Right cardiac atrium (tissue), 5 donors: ENCODE measurements at places on chromosomes 3 and 15.

- peak; percentile 29 for DNase-seq
These were observed 2.9 kb downstream of the VILL start for GRCh38 chr3:37993460-37993819.

- DNase-seq, result no peak
These were observed 1048.1 kb downstream of the SI start for GRCh38 chr3:164030194-164030593.

- DNase-seq, result peak; percentile 67
These were observed 181.7 kb upstream of the NSMCE3 start for GRCh38 chr15:29451201-29451781.

GRCh38 chr3:51698209-51698608, 8.7 kb upstream of the GRM2 start:
- no peak for DNase-seq

GRCh38 chr3:100825574-100825973, 116.3 kb downstream of the TFG start:
- no peak for DNase-seq

GRCh38 chr3:97954228-97954827, 17.9 kb downstream of the RIOX2 start:
- DNase-seq, result no peak

DNA sequence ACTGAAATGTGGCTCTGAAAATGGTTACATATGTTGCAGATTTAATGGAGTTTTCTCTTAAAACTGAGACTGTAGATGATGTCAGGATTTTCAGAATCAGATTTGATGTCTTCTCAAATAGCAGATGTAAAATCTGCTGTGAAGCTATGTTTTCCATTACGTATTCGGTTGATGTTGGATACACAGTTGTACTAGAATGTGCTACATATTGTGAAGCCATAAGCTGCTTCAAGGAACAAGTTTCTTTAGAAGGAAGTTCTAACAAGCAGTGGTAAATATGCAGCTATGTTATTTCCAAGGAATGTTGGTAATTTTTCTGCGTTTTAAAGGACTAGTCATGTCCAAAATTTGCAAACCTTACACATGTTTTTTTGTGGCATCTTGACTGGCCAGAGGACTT, 197.7 kb downstream of the RBMS3 start:
- no peak for DNase-seq

GRCh38 chr3:47006145-47006651, 26.7 kb downstream of the NBEAL2 start:
- no peak for DNase-seq

DNA sequence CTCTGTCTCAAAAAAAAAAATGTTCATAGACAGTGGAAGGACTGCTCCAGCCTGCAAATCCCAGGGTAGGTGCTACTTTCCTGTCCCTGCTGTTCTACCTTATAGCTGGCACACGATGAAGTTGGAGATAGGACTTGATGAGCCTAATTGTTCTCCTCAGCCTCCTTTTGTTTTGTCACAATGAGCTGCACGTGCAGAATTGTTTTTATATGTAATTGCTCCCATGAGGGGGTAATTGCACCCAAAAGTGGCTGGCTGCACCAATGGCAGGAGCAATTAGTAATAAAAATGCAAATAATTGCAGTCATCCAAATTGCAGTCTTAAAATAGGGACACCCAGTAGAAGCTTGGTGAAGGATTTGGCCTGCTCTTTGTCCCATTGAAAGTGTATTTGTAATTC, 63.0 kb upstream of the PFN2 start:
- DNase-seq, result no peak

GRCh38 chr15:35281515-35281914, 196.4 kb upstream of the NANOGP8 start:
- no peak for DNase-seq

- no peak for DNase-seq
These were observed 63.5 kb upstream of the SLITRK3 start for GRCh38 chr3:165259541-165260193.

GRCh38 chr3:36305929-36306520, 74.3 kb upstream of the STAC start:
- DNase-seq, result no peak

DNA sequence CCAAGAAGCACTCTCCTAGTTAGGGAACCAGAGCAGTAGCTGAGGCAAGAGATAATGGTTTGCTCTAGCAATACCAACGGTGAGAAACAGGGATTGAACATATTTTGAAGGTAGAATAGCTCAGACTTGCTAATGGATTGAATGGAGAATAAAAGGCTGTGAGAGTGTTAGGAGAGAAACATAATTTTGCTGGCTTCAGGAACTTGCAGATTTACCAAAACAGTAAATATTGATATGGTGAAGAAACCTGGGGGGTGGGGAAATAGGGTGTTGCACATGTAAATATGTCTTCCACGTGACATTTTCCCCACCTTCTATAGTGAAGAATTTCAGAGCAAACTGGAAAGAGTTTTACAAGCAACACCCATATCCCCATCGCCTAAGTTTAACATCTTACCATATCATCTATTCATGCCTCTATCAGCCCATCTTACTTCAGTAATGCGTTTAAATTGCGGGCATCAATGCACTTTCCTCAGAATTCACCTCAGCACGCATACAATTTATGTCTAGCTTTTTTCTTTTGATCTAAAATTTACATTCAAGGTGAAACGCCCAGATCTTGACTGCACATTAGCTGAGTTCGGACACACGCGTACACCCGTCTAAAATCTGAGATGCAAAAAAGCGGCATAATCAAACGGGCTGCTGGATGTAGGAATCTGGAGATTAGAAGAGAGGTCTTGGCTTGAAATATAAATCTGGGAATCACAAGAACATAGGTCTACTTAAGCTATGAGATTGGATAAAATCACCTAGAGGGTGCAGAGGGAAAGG, 891 bp upstream of the NR1D2 start:
- DNase-seq, result no peak

GRCh38 chr3:196983186-196983585, 14.6 kb upstream of the PIGZ start:
- no peak for DNase-seq

- DNase-seq, result no peak
These were observed 46.1 kb downstream of the METTL6 start for GRCh38 chr3:15380980-15381890.

- no peak for DNase-seq
These were observed 348.1 kb downstream of the ARPP21 start for GRCh38 chr3:35987386-35987785.

DNA sequence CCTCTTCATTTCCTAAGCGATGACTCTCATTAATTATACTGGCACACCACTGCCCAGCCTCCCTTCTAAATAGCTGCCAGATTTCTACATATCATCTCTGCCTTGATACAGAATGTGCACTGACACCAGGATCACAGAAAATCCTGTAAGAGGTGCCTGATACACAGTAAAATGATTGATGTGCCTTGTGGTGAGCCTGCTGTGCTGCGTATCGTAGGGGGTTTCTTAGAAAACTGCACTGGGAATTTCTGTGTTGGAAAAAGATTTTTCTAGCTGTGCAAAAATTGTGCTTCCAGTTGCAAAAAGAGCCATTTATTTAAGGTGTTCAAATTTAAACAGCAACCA, 3.0 kb upstream of the PLCH1 start:
- DNase-seq, result no peak

DNA sequence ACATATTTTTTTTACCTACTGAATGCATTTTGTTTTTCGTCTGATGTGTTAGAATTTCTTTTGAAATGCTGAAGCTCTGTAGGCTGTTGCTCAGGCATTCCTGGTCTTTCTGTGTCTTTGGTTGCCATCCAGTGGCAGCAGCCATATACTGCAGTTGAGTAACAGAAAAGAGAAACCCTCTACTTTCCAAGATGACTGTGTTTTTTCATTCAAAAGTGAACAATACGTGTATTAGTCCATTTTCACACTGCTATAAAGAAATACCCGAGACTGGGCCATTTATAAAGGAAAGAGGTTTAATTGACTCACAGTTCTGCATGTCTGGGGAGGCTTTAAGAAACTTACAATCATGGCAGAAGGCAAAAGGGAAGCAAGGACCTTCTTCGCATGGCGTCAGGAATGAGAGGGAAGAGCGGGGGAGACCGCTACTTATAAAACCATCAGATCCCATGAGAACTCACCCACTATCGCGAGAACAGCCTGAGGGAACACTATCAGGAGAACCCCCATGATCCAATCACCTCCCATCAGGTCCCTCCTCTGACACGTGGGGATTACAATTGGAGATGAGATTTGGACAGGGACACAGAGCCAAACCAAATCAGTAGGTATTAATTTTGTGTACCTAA, 4.7 kb upstream of the GOLGA8B start:
- DNase-seq, result peak; percentile 56

DNA sequence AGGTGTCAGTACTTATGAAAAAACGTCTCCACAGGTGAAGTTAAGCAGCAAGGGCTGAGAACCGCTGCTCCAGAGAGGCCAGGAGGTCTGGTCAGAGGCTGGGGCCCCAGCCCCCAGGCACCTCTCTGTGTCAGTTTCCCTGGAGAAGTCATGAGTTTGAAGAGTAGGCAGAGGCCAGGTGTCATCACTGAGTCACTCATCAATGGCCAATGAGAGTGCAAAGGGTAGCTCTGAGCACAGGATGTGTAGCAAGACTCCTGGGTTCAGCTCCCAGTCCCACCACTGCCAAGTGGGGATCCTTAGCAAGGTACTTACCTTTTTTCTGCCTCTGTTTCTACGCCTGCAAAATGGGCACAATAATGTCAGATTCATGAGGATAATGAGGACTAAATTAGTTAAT, 47.9 kb downstream of the CORO2B start:
- no peak for DNase-seq

DNA sequence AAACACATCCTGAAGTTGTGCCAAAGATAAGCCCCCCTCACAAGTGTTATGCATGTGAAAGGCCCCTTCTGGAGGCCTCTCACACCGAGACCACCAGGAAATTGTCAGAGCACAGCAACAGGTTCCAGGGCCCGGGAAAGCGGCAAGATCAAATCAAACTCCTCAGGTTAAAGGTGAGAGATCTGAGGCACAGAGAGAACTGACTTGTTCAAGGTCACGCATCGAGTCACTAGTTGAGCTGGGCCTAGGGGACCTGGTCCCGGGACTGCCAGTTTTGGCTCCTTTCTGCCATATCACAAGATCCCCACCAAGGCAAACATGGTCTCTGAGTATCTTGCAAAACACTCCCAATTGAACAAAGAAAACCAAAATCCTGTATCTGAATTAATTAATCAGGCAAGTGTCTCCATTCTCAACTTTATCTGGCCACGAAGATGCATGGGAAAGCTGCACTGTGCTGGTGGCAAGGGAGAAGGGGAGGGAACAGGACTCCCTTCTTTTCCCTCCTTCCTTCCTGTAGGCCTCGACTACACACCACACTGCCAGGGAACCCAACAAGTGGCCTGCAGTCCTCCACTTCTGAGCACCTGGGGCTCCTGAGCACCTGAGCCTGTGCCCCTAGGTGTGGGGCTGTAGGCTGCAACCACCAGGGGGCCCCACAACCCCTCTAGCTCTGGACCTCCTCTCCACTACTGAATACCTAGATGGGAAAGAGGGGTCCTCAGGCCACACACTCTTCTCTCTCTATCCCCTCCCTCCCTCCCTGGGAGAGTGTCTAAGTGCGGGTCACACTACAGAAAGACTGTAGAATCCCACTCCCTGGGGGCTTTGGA, 37.3 kb downstream of the ANP32A start:
- DNase-seq, result no peak

DNA sequence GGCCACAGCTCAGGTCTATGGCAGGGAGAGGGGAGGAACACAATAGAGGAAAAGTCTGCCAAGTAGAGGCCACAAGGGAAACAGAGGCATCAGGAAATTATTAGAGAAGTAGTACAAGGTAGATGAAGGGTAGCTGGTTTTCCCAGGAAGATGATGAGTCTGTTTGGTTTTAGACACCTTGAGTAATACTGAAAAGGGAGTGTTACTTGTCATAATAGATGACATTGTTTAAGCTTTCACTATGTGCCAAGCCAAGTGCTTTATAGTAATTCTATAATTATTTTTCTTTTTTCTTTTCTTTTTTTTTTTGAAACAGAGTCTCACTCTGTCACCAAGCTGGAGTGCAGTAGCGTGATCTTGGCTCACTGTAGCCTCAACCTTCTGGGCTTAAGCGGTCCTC, 13.7 kb downstream of the PXK start:
- no peak for DNase-seq

DNA sequence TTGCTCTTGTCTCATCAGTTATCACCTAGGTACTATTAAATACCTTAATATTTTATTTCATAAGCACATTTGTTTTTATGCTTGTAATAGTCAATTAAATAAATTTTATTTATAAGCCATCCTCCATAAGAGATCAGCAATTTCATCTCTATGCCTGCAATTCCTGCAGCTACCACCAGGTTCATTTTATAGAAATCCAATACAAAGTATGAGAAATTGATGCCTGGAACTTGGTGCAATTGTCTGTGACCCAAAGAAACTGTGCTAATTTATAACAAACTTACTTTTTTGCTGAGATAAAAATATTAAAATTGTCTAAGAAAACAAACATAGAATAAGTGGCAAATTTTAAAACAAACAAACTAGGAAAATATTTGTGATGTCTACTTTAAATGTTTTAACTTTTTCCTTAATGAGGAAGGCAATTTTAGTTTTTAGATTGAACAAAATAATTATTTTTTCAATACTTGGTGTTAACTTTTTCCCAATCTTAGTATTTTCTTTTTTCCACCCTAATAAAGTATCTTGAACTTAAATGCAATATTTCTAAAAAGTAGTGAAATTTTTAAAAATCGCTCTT, 1026.6 kb downstream of the ROBO1 start:
- no peak for DNase-seq

DNA sequence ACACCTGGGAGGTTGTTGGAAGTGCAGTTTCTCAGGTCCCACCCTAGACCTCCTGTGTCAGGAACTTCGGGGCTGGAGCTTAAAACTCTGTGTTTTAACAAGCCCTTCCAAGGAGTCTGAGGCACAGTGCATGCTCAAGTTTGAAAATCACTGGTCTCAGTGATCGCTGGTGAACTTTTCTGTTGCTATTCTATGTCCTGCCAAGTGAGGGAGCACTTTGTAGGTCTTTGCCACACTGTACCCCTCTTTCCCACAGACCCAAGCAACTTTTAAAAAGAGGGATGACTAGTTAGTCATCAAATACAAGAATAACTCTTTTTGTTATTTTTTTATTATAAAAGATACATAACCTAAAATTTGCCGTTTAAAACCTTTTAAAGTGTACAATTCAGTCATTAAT, 133.7 kb downstream of the AGBL1 start:
- DNase-seq, result no peak

- DNase-seq, result no peak
These were observed at the start of gene APOD for GRCh38 chr3:195583831-195584542. Gene APOD, minus strand, starts transcription at chr3:195583940. Its CDS starts 4,479 bp downstream, at chr3:195579461.

DNA sequence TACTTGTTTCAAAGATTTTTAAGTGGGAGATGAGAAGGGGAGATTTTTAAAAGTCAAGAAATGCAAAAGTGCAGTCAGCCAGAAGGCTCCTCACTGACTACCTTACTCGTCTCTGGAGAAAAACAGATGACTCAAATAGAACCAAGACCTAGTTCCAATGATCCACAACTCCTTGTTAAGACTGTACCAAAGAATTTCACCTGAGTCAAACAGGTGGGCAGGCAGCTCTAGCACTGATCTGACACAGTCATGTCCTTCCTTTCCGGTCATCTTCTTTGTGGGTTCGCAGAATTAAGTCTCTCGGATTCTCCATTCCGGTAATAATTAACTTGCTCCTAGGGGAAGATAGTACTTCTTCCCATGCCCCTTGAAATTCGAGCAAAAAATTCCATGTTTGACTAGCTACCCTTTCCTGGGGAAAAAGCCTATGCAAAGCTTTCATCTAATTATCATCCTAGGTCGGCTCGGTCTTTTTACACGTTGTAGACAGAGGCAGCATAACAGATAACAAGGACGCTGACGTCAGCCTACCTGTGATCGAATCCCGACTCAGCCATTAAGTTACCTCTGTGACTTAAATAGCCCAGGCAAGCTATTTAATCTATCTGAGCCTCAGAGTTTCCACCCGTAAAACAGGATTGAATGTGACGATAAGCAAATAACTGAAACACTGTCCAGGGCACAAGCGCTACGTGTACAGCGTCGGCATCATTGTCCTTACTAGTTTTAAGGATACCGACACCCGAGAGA, 758 bp downstream of the SELENOK start:
- no peak for DNase-seq
